ENCODE measurements at places on chromosomes 3 and 15.

DNA sequence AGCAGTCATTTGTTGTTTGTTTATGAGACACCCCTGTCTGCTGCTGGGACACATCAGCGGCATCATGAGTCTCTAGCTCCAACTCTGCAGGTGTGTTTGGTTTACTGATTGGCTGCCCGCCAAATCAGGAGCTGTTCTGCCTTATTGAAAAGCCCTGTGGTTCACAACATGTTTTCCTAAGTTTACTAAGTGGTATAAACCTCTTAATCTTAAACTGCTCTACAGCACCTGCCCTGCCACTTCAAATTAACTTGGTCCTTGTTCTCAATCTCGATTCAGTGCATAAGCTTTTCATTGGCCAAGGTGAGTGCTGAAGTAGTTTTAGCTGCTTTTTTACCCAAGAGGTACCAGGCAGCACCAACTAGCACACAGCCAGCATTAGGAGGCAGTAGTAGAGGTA is 77.8 kb upstream of the WDR72 start:
- peak; percentile 20 for DNase-seq

- DNase-seq = no peak
Observed at GRCh38 chr3:105891101-105891500, 22.3 kb upstream of the CBLB start.

- DNase-seq = no peak
Observed at GRCh38 chr3:43867436-43868072, 176.8 kb downstream of the ABHD5 start.

DNA sequence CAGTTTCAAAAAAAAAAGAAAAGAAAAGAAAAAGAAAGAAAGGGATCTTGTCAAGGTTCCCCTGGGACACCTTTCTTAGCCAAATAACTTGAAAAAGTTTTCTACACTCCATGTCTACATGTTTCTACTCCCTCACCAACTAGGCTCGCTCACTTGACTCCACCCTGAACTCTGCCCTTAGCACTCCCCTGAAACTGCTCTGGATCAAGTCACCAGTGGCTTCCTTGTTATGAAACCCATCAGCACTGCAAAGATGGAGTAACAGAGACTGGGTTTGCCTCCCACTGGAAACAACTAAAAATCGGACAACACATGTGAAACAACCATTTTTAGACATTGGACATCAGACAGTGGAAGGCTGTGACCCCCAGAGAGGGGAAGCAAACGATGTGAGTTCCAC is 36.8 kb downstream of the TMEM40 start:
- DNase-seq = no peak

- DNase-seq = no peak
Observed at GRCh38 chr3:101100361-101101009, 107.3 kb upstream of the ABI3BP start.

DNA sequence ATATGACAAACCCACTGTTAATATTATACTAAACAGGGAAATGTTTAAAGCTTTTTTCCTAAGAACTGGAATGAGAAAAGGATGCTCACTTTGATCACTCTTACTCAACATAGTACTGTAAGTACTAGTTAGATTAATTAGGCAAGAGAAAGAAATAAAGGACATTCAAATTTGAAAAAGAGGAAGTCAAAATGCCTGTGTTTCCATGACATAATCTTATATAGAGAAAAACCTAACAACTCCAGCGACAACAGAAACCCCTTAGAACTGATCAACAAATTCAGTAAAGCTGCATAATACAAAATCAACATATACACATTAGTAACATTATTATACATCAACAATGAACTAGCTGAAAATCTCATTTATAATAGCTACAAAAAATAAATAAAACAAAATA is 200.6 kb upstream of the ROBO1 start:
- DNase-seq = no peak

GRCh38 chr3:105944721-105945120 is 75.9 kb upstream of the CBLB start:
- DNase-seq = no peak

DNA sequence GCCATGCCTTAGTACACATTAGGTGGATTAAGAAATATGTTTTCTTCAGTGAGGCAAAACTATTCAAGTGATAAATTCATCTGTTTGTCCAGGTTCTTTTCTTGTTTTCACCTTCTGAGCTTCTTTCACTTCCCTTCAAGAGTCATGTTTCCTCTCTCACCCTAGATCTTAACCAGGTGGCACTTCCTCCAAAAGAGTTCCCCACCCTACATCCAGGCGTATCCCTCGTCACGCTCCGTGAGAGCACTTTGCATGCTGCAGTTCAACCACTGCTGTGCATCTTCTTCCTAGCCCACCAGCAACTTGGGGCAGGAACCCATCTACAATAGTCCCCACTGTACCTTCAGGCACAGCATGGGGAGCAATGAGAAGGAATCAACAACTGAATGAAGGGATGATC is 28.9 kb downstream of the OSBPL10 start:
- no peak for DNase-seq

- DNase-seq = no peak
Observed at GRCh38 chr3:64408770-64409169, 183.5 kb upstream of the PRICKLE2 start.

DNA sequence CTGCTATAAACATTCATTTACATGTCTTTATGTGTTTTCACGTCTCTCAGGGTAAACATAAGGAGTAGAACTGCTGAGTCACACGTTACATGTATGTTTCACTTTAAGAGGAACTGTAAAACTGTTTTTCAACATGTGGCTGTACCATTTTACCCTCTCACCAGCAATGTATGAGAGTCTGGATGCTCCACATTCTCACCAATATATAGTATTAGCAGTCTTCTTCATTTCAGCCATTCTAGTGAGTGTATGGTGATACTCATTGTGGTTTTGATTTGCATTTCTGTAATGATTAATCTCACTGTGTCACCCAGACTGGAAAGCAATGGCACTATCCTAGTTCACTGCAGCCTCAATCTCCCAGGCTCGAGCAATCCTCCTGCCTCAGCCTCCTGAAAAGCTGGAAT is 37.1 kb downstream of the PHC3 start:
- DNase-seq = no peak

- DNase-seq = no peak
Observed at GRCh38 chr3:134094491-134094890, 64.8 kb upstream of the SLCO2A1 start.

DNA sequence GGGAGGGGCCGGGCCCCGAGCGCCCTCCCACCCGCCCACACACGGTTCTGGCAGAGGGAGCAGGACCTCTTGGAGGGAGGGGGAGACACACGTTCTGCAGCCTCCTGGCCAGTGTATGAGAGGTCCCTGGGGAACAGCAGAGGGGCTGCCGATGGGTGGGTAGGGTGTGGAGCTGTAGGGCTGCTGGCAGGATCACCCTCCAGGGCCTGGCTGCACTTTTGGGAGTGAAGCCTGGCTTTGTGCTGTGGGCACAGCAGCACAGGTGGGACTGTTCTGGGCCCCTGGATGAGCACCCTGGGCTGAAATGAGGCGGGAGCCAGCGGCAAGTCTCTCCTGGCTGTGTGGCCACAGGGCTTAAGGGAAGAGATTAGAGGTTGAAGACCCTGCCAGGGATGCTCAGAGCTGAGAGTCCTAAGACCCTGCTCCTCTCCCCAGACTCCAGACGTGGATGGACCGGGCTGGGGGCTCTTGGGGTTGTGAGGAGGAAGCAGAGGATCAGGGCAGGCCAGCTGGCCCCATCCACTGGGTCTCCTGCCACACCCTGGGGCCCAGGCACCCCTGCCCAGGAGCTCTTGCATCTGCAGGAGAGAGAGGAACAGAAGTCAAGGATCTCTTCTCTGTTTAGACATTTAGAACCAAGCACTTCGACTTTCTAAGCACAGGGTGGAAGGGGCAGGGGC is 45.2 kb downstream of the RGMA start:
- DNase-seq = no peak

- DNase-seq = no peak
Observed at GRCh38 chr3:141429371-141430035, 57.3 kb upstream of the RASA2 start.

DNA sequence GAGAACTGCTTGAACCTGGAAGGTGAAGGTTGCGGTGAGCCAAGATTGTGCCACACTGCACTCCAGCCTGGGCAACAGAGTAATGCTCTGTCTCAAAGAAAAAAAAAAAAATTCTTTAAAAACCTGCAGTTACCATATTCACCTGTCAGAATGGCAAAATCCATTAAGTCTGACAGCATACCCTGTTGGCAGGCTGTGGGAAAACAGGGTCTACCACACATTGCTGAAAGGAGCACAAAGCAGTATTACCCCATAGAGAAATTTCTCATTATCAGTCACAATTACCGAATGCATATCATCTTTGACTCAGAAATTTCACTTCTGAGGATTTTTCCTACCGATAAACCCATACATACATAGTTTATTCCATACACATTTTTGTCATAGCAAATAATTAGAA is 264.1 kb upstream of the SLCO3A1 start:
- no peak for DNase-seq

DNA sequence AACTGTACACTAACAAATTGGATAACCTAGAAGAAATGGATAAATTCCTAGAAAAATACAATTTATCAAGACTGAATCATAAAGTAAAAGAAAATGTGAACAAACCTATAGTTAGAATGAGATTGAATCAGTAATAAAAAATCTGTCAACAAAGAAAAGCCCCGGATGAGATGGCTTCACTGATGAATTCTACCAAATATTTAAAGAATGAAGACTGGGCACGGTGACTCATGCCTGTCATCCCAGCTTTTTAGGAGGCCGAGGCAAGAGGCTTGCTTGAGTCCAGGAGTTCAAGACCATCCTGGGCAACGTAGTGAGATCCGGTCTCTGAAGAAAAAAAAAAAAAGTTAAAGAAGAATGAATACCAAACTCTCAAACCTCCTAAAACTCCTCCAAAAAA is 17.7 kb upstream of the AP4E1 start:
- DNase-seq = no peak

DNA sequence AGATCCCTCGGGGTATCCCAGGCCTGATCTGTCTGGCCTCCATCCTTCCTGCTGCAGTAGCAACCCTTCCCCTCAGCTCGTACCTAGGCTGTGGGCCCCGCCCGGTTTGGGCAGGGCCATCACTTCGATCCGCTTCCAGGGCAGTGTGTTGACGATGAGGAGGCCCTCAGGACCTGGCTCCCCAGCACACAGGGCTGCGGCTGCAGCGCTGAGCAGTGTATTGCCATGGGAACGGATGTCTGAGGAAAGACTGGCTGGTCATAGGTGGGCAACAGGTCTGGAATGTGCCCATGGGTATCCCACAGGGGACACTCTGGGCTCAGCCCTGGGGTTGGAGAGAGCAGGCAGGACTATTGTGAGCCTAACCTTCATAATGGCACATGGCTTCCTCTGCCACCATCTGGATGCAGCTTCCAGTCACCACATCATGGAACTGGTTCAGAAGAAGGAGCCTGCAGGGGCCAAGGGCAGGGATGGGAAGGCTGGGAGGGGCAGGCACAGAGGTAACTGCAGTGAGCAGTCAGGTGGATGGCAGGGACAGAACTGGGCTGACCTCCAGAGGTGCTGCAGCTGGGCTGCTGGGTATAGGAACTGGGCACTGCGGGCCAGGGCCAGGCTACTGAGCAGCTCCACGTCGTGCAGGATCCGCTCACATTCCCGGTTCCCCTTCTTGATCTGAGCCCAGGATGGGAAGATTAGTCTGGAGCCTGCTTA is 8.7 kb downstream of the MAN2C1 start:
- no peak for DNase-seq

GRCh38 chr3:140403079-140403478 is 274.8 kb upstream of the TRIM42 start:
- DNase-seq = no peak

DNA sequence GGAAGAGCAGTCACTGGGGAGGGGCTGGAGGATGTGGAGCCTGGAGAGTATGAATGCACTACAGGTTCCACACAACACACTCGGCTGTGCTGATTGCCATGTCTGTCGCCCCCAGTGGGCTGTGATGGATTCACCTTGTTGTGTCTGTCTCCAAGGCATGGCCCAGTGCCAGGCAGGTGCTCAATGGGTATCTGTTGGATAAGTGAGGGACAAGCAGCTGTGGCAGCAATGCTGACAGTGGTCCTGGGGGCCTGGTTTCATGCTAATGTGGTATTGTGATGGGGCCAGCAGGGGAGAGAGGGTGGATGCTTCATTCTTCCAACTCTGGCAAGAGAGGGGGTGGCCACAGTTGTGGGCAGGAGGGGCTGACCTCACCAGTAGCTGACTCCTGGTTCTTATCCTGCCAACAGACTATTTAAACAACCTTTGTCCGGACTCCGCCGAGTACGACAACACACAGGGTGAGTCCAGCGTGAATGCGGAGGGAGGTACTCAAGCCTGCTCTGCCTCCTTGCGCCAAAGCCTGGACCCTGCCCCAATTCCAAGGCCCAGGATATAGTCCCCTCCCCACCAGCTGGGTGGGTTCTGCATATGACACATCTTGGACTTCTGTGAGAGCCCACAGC is 47.3 kb upstream of the NR2C2 start:
- DNase-seq = no peak

GRCh38 chr15:34791701-34792100 is 3.6 kb downstream of the ACTC1 start:
- no peak for DNase-seq

- DNase-seq = no peak
Observed at GRCh38 chr3:147113293-147114044, 292.9 kb downstream of the ZIC4 start.

DNA sequence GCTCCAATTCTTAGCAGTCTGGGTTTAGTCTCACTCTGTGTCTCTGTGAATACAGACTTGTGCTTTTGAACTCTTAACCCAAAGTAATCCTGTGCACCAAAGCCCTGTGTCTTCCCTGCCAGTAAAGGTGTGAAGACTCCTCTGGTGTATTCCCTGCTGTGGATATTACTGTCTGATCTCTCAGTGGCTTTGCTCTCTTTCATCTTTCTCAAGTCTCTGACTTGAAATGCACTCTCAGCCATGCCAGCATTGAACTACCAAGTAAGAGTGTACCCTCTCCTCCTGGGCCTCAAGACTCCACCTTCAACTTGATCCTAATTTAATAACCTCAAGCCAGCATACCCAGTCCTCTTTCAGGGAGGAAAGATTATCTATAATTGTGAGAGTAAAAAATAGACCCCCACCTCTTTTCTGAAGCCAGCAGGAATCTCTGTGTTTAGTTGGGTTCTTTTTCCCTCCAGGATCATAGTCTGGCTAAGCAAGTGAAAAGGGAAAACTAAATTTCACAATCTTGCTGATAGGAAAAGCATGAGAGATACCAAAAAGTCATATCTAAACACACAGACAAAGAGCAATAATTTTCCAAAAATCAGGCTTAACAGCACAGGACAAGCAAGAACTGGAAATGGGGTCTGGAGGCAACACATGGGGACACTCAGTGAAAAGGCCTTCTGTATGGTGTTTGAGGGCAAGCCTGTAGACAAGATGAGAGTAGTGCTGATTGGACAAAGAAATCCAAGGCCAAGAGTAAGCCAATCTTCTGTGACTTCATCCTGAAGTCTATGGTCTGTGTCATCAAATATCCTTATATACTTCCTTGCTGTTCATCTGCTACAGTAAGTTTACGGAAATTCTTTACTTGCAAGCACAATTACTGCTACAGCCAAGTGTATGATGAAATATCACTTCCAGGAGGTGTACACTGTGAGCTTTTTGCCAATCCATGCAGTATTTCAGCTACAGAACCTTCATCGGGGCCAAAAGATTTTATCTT is 296.1 kb upstream of the TGFBR2 start:
- DNase-seq = no peak

- DNase-seq = no peak
Observed at GRCh38 chr3:16203671-16204629, 29.5 kb downstream of the GALNT15 start.

Data from right kidney (tissue), 9 donors.